ENCODE measurements at places on chromosomes 6 and 20.

GRCh38 chr6:106967936-106968555, 6.5 kb downstream of the CD24 start:
- no peak for DNase-seq

DNA sequence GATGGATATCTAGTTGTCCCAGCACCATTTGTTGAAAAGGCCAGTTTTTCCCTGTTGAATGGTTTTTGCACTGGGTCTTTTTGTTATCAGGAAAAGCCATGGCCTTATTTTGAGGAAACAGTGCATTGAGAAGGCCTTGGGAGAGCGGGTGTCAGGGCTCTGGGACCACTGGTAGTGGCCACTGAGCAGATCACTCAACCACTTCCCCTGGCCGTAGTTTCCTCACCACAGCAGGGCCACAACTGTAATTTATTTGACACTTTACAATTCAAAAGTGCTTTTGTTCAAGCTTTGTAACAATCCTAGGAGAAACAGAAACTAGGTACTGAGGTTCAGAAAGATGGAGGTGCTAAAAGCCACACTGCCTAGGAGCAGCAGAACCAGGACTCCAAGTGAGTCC, 281.8 kb downstream of the GMDS start:
- DNase-seq = no peak

DNA sequence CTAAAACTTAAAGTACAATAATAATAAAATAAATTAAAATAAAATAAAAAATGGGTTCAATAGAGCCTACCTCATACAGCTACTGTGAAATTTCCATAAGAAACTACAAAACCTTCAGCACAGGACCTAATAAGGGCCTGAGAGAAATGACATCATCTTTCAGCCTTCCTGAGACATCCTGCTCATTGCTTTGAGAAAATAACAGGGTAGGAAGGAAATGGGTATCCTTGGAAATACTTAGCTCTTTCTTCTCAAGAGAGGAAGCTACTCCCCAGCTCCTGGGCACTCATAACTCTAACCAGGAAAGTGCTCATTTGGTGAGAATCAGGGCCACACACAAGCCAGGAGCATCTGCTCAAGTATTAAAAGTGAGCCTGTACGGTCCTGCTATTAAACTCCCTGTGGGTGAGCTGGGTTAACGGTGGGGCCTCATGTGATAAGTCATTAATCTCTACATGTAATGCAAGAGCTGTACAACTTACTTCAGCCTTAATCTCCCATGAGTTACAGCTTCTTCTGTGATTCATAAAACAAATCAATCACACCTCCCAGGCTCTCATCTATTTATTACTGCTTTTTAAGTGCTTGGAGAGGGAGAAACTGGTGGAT, 141.4 kb downstream of the MAFB start:
- no peak for DNase-seq

DNA sequence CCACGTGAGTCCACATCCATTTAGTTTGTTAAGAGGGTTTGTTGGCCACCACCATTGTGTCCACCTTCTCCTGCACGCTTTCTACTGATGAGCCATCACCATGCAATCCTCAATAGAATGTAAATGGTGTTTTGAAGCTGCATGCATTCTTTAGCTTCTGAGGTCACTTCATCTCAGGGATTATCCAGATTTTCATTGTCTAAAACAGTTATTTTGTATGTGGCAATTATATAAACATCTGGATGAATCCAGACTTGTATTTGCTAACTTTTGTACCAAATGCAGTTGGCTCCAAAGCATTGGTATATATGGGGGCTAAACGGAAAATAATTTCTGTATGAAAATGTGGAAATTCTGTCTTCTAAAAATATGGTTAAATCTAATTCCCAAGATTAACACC, 231.2 kb upstream of the ARID1B start:
- DNase-seq = no peak

Measured in stimulated activated CD8-positive, alpha-beta memory T cell treated with anti-CD3 and anti-CD28 coated beads, Interleukin-2, amount 100 ng/mL, for 48 hours (primary cell).